Coronary artery (tissue), 2 donors: ENCODE measurements at places on chromosomes 6 and 20.

GRCh38 chr6:141990840-141991239, 141.9 kb upstream of the GJE1 start:
- DNase-seq, result no peak

- no peak for DNase-seq
These were observed 10.7 kb upstream of the MPC1 start for GRCh38 chr6:166393535-166393823.

DNA sequence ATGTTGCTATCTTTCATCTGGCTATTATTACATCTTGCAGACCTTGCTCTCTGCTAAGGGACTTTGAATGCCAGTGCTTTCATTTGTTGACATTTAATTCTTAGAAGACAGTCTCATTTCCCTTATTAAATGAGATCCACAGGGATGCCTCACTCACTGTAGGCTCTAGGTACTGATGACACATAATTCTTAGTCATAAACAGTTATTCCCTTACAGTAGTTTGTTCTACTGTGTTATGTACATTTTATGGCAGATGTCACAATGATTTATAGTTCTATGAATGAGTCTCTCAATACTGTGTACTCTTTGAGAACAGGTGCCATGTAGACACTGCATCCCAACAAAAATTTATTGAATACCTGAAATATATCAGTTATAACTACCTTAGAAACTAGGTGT, 70.3 kb downstream of the FAM83B start:
- no peak for DNase-seq

- DNase-seq, result no peak
These were observed 437.6 kb downstream of the MAFB start for GRCh38 chr20:40251284-40251932.

GRCh38 chr6:99110029-99110428, 162.3 kb upstream of the FBXL4 start:
- DNase-seq, result no peak

DNA sequence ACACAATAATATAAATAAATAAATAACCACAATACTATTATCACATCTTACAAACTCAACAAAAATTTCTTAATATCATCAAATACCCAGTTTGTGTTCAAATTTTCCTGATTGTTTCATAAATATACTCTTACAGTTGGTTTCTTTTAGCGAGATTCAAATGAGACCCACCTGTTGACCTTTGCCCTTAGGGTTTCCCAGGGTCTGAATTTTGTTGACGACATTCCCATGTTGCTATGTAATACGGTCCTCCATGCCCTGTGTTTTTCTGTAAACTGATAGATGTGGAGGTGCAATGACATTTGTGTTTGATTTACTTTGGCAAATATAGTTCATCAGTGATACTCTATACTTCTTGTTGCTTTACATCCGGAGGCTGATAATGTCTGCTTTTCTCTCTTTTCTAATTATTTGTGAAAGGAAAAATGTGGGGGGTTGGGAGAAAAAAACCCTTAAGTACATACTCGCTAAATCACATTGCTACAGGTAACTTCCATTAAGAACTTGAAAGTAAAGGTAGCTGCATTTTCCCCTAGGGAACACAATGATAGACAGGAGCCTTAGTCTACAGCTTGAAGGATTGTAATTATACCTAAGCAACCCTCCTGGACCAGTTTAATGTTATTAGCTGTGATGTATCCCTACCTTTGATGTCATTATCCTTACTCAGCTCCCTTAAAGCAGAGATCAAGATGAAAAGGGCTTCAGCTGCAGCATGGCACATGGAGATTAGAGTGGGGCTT, 6.6 kb downstream of the MOG start:
- DNase-seq, result no peak

DNA sequence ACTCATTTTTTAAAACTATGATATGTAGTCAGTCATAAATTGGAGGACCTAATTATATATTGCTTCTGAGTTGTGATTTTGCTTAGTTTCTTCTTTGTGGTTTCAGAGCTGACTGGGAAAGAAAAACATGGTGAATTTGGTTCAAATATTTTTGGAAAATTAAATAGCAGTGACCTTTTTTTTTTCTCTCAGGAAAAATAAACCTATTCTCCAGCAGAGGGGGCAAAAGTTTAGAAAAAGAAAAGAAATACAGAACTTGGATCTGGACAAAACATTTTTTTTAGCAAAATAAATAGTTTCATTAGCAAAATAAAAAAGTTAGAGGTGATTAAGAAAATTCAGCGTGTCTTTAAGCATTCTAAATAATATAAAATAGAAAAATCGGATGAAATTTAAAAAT, 10.2 kb downstream of the COL10A1 start:
- no peak for DNase-seq

DNA sequence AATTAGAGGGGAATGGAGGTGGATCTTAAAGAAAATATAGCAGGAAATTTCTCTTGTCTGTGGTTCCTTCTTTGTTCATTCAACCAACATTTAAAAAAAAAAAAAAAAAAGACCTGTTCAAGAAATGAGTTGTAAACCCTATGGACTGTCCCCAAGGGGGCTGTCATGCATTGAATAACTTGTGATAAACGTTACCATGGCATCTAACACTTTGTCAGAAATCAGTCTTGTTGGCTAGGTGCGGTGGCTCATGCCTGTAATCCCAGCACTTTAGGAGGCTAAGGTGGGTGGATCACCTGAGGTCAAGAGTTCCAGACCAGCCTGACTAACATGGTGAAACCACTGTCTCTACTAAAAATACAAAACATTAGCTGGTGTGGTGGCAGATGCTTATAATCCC, 381.7 kb downstream of the BCKDHB start:
- no peak for DNase-seq

GRCh38 chr6:106446983-106447382, 86.5 kb downstream of the CRYBG1 start:
- no peak for DNase-seq
